ENCODE measurements at places on chromosomes 16 and 17.

DNA sequence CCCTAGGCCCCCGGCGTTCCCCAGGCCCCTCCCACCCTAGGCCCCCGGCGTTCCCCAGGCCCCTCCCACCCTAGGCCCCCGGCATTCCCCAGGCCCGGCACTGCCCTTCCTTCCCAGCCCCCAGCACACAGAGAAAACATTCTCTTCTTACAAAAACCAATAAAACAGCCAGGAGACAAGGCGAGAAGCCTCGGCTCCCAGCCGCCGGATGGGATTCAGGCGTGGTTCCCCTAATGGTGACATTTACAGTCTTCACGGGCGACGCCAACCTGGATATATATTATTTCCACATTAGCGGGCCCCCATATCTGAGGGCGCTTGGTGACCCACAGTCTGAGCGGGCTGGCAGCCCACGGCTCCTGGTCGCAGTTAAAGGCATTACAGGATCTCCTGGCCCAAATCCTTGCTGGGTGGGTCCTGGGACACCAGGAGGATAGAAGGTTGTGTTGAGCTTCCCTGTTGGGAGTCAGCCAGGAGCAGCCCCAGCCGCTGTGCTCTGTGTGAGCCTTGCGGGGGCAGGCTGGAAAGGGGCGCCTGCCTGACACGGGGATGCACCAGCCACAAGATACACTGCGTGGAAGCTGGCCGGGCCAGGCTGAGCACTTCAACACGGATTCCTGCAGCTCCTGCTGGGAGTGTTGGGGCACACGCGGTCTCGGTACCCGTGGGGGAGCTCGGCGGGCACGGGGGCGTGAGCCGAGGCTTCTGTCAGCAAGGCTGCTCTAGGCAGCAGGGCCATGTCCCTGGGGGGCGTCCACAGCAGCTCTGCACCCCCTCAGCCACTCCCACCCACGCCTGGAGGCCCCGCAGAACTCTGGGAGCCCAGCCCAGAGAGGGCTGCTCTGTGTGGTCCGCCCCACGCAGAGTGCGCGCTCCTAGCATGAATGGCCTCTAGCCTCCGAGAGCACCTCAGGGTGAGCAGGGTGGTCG lies 83.7 kb downstream of the LMF1 start:
- DNase-seq, result no peak
- H3K36me3 ChIP-seq, result no peaks in the 10 kb centered on the region
- H3K4me3 ChIP-seq, result no peak overlapping the region
- no peaks in the 10 kb centered on the region for H3K27me3 ChIP-seq
- H3K27ac ChIP-seq, result no peak overlapping the region
- H3K4me1 ChIP-seq, result no peaks in the 10 kb centered on the region

DNA sequence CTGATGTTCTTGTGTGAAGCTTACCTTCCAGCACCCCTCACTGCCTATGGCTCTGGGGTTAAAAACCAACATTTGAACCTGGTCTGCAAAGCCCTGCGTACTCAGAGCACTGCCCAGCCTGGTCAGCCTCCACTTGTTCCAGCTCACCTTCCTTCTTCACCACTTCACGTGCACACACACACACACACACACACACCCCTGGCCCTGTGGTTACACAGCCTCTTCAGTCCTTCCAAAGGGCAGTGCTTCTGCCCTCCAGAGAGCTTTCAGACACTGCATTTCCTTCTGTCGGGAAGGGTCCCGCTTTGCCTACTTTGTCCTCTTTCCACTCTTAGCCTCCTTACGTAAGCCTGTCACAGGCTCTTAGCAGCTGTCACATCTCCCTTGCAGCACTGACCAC lies 9.6 kb upstream of the TMEM220 start:
- H3K27me3 ChIP-seq, result no peaks in the 10 kb centered on the region
- no peak for DNase-seq
- H3K36me3 ChIP-seq, result no peaks in the 10 kb centered on the region
- no peak overlapping the region for H3K27ac ChIP-seq
- H3K4me1 ChIP-seq, result peaks cover 14% of the 10 kb centered on the region
- no peak overlapping the region for H3K4me3 ChIP-seq

DNA sequence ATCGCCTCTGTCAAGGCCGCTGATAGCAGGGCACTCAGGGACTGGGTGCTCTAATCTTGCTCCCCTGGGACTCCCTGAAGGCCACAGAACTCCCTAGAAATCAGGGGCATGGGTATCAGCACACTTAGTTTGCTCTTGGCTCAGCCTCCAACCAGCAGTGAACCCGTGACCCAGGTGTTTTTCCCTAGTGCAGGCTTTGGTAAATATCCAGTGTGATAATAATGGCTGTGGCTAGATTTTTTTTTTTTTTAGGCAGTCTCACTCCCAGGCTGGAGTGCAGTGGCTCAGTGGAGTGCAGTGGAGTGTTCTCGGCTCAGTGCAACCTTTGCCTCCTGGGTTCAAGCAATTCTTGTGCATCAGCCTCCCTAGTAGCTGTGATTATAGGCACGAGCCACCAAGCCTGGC lies 10.3 kb downstream of the NUPR1 start:
- H3K36me3 ChIP-seq, result no peaks in the 10 kb centered on the region
- H3K4me3 ChIP-seq, result no peak overlapping the region
- H3K27me3 ChIP-seq, result no peaks in the 10 kb centered on the region

DNA sequence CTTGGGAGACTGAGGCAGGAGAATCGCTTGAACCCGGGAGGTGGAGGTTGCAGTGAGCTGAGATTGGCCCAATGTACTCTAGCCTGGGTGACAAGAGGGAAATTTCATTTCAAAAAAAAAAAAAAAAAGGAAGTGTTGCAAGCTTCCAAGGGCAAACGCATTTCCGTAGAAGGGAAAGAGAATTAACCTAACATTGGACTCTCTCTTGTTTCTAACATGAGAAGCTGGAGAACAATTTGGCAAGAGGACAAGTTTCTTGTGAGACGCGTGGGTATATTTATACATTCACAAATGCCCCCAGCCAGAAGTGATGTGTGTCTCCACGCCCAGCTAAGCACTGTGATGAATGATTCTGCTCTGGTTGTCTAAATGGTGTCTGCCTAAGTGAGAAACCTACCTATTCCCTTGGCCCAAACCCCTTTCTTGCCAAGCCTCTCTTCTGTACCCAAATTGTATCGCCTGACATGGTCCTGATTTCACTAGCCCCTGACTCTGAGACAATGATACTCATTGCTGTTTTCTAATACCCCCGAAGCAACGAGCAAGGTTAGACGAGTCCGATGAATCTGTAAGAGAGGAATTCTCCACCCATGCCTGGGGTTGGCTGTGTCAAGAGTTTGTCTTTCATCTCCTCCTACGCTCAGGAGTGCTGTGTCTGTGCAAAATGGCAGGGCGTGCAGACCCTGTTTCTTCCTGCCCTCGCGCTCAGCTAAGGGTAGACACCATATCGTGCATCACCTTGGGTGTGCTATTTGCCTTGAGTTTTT lies 14.2 kb upstream of the ST6GALNAC2 start:
- no peaks in the 10 kb centered on the region for H3K4me1 ChIP-seq
- no peak for DNase-seq
- no peaks in the 10 kb centered on the region for H3K36me3 ChIP-seq

GRCh38 chr16:19380328-19380727 lies 37.4 kb upstream of the TMC5 start:
- DNase-seq, result no peak
- H3K27ac ChIP-seq, result no peak overlapping the region
- no peak overlapping the region for H3K4me3 ChIP-seq
- H3K4me1 ChIP-seq, result no peaks in the 10 kb centered on the region

- no peaks in the 10 kb centered on the region for H3K27me3 ChIP-seq
- DNase-seq, result no peak
- H3K27ac ChIP-seq, result no peak overlapping the region
- no peaks in the 10 kb centered on the region for H3K4me1 ChIP-seq
- no peaks in the 10 kb centered on the region for H3K36me3 ChIP-seq
These were observed 8.7 kb downstream of the ADAM11 start for GRCh38 chr17:44767493-44767892.

DNA sequence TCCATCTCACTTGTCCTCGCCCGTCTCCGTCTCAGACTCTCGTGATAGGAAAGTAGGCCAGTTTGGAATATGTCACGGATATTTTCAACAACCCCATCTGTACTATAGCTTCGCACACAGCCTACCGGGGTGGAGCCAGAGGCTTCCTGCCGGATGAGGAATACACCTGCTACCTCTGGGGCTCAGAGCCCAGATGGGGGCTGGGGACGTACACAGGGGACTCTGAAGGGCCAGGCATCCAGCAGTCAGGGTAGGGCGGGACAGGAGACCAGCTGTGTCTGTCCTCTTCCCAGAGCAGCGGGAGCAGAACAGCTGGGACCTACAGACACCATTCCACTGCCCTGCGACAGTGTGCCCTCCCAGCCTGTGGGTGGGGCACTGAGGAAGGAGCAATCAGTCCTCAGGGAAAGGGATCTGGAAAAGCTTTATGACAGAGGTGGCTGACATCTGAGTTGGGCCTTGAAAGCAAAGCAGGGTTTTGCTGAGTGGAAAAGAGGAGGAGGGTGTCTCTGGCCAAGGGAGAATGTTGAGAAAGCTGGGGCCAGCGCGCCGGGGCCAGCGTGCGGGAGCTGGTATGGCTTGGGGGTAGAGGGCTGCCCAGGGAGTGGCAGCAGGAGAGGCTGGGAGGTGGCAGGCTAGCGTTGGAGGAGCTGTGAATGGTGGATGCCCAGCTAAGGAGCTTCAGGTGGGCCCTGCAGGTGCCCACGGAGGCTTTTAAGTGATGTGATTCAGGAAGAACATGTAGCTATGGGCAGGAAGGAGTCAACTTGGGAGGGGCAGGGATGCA lies 11.5 kb upstream of the SRCIN1 start:
- H3K36me3 ChIP-seq, result no peaks in the 10 kb centered on the region
- no peak for DNase-seq
- H3K4me1 ChIP-seq, result no peaks in the 10 kb centered on the region
- no peak overlapping the region for H3K4me3 ChIP-seq
- no peak overlapping the region for H3K27ac ChIP-seq
- no peaks in the 10 kb centered on the region for H3K27me3 ChIP-seq

Measured in naive thymus-derived CD4-positive, alpha-beta T cell (primary cell).